ENCODE measurements at places on chromosomes 2 and 18.

DNA sequence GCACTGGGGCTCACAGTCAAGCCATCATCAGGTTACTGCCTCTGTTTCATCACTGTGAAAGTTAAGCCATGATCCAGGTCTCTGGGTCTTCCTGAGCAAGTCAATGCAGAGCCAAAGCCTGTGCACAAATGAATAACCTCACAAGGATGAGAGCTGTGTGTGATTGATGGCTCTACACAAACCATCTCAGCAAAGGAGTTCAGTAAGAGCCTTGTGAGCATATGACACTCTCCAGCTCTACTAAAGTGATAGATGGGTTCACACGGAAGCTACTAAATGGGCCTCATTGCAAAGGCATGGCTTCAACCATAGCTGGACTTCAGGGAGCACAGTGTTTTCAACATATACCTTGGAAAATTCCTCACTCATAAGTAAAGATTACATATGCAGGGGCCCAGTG lies 101.5 kb downstream of the AFF3 start:
- no peak for DNase-seq

DNA sequence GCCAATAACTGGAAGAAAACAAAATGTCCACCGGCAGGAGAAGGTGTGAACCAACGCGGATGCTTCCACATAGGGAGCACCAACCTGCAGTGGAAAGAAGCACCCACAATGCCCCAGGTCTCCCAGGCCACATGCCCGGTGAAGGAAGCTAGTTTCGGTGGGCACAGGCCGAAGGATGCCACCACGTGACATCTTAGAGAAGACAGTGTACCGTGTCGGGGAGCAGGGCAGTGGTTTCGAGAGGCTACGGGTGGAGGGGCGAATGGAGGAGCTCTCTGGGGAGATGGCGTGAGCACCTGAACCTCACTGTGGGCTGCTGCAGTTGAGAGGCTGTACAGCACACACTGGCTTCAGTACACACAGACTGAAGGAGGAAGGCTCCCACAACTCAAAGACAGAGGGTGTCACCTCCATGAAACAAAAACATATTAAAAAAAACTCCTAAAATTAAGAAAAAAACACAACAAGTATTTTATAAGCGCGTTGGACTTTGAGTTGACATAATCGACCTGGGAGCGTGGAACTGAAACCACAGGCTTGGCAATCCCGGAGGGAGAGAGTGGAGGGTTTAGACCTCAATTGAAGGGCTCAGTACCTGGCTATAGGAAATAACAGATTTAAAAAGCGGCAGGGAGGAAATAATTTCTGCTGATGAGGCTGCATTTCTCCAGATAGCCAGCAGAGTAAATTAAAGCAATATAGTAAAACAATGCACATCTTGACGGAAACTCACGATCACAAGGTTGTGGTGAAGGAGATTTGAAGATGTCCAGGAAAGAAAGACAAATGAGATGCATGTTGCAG lies 160.1 kb downstream of the RTP5 start:
- DNase-seq = no peak

- no peak for DNase-seq
Measured at GRCh38 chr18:6057604-6058003, 162.3 kb upstream of the TMEM200C start.

- DNase-seq = no peak
Measured at GRCh38 chr18:59631583-59632181, 65.5 kb downstream of the CCBE1 start.

DNA sequence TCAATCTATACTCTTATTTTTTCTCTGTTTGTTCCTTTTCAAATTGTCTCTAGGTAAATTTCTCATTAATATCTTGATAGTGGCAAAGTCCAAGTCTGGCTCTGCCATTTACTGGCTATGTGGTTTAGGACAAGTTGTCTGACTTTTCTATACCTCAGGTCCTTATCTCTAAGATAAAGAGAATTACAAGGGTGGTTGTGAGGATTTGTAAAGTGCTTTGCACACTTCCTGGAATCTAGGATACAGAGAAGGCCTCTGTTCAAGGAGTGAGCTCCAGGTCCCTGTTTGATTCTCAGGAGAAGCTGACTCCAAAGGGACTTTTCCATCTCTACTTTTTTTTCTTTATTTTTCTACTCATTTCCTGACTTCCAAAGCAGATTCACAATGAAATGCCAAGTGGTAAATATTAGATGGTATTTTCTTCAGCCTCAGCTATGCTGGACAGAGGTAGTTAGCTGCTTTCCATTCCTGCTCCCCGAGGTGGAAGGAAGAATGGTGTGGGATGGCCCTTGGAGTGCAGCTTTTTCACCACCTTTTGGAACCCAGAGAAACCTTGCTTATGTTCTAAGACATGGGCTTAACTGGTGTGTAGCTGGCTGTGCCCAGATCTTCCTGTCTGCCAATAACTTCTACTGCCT lies 90.5 kb downstream of the GALNT1 start:
- DNase-seq = no peak

DNA sequence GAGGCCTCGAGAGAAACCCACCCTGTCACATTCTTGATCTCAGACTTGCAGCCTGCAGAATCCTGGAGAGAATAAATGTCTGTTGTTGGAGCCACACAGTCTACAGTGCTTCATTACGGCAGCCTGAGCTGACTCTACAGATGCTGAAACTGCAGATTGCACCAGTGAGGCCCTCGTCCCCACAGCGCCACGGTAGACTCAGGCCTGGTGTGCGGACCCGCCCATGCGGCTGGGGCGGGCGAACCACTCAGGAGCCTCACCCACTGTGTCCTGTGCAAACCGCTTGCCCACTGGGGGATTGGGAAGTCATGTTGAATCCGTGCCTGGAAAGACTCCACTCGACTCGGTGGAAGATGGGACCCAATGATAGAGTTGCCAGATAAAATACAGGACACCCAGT lies 125.2 kb upstream of the COPS8 start:
- DNase-seq = no peak
